ENCODE measurements at places on chromosomes 4 and X.

GRCh38 chrX:121258545-121258944, 211.1 kb downstream of the GLUD2 start:
- no peak for DNase-seq

GRCh38 chr4:11111370-11111769, 317.3 kb downstream of the HS3ST1 start:
- DNase-seq = no peak

GRCh38 chrX:125170459-125170858, 149.2 kb upstream of the TEX13C start:
- no peak for DNase-seq

DNA sequence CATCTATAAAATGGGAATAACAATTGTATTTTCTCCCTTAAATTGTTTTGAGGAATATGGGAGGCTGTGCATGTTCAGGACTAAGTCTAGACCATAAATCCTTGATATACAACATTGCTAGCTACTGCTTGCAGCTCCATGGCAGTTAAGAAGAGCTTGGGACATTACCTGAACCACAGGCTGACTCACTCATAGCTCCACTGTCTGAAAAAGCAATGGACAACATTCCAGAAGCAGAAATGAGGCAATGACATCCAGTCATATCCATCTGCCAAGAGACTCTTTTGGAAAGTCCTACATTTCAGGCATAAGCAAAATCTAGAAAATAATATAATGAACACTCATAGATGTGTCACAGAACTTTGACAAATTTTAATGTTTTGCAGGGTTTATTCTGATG, 167.3 kb upstream of the LEF1 start:
- no peak for DNase-seq

GRCh38 chrX:73765776-73766430, 202.9 kb downstream of the CHIC1 start:
- DNase-seq = no peak

GRCh38 chrX:49627086-49627777, 28.4 kb downstream of the GAGE1 start:
- DNase-seq = no peak

DNA sequence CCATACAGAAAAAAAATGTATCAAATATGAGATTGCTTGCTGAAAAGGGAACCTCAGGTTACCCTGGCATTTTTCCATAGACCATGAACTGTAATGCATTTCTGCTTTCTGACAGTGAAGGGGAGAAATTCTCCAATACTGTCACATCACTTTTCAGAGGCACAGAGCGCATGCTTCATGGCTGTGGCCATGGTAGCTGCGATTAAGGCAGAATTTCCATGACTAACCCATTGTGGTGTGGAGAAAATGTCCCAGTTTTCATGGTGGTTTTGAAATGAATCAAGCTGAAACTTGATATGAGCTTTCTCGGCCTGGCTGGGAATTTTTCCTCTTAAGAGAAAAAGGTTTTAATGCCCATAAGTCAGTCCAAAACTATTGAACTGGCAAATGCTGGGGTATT, 39.5 kb upstream of the MAP3K15 start:
- no peak for DNase-seq

GRCh38 chr4:5322321-5322720, 271.0 kb downstream of the STK32B start:
- no peak for DNase-seq

GRCh38 chr4:63232058-63232457, 1177.2 kb downstream of the TECRL start:
- DNase-seq = no peak

DNA sequence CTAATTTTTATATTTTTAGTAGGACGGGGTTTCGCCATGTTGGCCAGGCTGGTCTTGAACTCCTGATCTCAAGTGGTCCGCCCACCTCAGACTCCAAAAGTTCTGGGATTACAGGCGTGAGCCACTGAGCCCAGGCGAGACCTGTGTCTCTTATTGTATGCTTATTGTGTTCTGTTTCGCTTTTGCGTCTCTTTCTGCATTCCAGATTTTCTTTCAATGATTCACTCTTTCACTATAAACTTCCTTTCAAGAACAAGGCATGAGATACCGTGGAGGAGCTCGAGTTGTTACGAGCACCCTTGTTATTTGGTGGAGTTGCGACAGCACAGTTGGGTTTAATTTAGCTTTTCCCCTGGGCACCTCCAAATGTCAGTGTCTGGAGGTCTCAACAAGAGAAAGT, 366.7 kb upstream of the FAT1 start:
- DNase-seq = no peak

- DNase-seq = no peak
These were observed 29.8 kb downstream of the SPANXA2 start for GRCh38 chrX:141619336-141619735.

- DNase-seq = no peak
These were observed 189.1 kb downstream of the SPCS3 start for GRCh38 chr4:176508780-176509331.

DNA sequence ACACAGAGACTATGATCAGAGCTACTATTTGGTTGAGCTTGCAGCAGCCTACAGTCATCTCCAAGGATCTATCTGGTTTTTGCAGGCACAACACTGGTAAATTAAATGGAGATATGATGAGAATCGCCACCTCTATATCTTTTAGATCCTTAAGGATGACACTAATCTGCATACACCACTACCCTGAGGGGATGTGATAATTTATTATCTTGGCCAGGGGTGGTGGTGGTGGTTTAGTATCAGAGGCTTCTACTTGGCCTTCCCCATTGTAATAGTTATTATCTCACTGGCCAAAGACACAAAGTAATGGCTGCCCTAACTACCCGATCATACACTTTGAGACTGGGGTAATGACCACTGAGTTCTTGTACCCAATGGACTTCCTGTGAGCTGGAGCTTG, 21.2 kb downstream of the CCDC160 start:
- no peak for DNase-seq

DNA sequence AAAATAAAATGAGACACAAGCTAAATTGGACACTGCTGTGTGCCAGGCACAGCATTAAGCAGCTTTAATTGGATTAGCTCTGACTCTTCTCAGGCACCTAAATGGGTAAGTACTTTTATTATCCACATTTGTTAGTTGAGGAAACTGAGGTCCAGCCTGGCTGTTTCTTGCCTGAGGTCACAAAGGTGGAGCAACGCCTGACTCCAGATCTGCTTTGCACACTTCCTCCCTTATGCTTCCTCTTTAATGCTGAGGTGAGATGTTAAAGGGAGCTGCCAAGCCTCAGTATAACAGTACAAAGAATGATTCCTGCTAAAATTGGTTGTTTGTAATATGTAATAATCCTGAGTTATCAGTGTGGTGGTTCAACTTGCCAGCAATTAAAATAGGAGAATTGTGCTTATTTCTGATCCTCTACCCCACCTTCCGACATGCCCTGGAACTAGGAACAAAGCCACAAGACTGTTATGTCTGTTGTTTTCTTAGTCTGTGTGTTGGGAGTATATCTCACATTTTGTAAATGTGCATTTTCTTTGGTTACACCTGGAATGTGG, 74.4 kb downstream of the AFF1 start:
- DNase-seq = no peak

- DNase-seq = no peak
These were observed 307.6 kb upstream of the NOCT start for GRCh38 chr4:138707746-138708677.

GRCh38 chr4:85492336-85492735, 17.4 kb downstream of the ARHGAP24 start:
- no peak for DNase-seq

GRCh38 chrX:73581002-73581628, 18.1 kb downstream of the CHIC1 start:
- no peak for DNase-seq

DNA sequence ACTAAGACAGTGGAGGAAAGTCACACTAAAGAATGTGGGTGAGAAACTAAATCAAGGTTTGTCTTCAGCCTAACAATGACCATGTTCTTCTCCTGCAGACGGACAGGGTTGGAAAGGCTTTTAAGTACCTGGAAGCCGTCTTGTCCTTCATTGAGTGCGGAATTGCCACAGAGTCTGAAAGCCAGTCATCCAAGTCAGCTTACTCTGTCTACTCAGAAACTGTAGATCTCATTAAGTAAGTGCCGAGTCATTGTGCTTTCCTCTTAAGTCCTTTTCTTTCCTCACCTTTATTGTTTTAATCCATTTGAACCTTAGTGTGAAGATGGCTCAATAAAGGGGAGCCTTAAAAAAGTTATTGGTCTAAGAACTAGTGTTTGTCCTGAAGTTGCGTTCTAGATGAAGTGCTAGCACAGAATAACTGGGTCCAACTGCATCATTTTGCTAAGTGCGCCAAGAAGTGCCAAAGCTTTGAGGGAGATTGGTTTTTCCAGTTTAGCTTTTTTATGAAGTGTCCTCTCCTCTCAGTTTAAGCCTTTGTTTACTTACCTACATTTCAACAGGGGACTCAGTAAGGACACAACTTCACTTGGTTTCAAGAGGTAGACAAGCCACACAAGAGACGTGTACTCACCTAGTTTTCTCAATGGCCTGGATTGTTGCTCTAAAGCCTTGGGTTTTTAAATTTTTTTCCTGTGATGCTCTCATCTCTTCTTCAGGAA, 89.3 kb downstream of the KLHL8 start:
- no peak for DNase-seq

GRCh38 chr4:36402008-36402758, 120.8 kb downstream of the DTHD1 start:
- no peak for DNase-seq

DNA sequence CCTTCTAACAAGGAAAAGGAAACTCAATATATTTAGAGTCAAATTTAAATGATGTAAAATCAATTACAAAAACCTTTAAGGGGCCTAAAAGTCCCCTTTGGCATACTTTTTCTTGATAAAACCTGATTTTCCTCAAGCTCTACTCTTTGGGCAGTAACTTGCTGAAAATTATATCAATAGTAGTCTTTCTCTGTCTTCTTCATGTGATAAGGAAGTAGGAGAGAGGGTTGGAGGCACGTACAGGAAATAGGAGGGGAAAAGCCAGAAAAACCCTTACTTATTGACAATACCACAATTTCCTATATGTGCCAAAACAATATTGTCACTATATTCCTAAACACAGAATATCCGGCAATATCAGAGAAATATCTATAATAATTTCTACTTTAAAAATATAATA, 9.6 kb downstream of the RHOH start:
- no peak for DNase-seq

DNA sequence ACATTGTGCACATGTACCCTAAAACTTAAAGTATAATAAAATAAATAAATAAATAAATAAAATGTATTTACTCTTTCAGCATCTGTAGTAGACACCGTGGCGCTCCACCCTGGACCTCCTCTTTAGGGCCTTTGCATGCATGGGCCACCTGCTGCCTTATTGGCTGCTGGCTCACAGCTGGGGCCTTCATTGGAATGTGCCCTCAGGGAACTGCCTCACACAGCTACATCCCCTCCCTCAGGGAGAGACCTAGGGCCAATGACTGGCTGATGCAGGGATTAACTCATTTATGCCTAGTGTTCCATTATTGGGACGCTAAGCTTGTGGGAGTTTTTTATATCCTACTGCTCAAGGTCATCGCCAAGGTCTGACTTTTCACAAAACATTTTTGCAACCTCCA, 302.9 kb upstream of the FTHL17 start:
- no peak for DNase-seq

DNA sequence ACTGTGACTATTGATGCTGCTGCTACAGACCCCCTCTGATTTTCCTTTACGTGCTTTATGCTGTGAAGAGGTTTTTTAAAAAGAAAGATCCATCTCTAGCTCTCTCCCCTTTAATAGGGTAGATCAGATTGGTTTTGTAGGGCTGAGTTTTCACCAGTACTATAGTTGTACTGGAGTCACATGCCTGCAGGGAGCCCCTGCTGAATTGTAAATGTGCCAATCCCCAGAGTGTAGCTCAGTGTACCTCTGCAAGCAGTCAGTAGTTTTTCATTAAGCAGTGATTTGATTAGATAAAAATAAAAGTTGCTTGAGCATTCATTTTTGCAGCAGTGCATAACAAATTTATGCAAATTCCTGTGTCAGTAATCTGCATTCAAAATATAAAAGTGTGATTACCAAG, 179.2 kb downstream of the IL1RAPL2 start:
- no peak for DNase-seq

- no peak for DNase-seq
These were observed 145.1 kb downstream of the BEND2 start for GRCh38 chrX:18075603-18076002.

GRCh38 chr4:138833974-138834373, 181.6 kb upstream of the NOCT start:
- DNase-seq = no peak

DNA sequence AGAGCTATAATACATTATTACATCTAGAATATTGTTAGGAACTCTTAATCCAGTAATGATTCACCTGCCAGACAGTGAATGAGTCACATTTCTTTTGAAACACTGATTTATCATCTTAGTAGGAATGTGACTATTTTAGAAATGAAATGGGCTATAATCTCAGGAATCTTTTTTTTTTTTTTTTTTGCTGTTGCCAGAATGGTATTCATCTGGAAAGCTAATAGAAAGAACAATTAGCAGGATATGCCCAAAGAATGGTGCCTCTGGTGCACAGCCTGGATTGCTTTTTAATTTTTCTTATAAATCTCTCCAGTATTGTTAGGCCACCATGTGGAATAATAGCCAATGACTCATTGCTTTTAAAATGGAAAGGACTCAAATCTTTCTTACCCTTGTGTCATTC, 181.1 kb upstream of the SMIM31 start:
- DNase-seq = no peak

DNA sequence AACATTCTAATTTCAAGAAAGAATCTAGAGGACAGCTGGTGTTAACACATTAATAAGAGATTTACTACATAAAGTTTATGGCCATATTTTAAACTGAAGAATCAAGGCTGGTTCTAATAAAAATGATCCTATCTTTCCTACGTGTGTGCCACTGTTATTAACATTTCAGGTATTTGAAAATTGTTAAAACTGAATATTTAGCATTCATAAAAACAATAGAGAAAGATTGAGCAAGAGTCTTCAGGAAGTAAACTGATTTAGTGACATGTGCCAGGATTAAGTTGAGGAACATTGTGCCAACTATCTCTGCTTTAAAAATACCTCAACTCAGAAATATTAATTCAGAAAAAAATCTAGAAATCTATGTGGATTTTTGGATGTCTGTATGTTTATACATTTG, 810.1 kb downstream of the FAT4 start:
- DNase-seq = no peak

- DNase-seq = no peak
These were observed 1.5 kb downstream of the MGARP start for GRCh38 chr4:139278485-139278884.

DNA sequence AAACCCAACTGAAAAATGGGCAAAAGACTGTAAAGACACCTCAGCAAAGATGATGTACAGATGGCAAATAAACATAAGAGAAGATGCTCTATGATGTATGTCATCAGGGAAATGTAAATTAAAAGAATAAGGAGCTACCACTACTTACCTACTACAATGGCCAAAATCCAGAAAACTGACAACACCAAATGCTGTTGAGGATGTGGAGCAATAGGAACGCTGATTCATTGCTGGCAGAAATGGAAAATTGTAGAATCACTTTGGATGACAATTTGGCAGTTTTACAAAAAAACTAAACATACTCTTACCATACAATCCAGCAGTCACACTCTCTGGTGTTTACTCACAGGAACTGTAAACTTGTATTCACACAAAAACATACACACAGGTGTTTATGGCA, 222.3 kb upstream of the LDB2 start:
- DNase-seq = no peak

All from left cardiac atrium (tissue), 4 donors.